ENCODE measurements at places on chromosomes 2 and 18.

- no peak for DNase-seq
These were observed 1.7 kb downstream of the MAPRE3 start for GRCh38 chr2:26971911-26972786.

GRCh38 chr18:55031576-55031975 lies 72.3 kb upstream of the CCDC68 start:
- DNase-seq, result peak; percentile 54

- DNase-seq, result peak; percentile 72
These were observed 129.5 kb upstream of the PELI1 start for GRCh38 chr2:64273524-64274398.

GRCh38 chr18:49677762-49678413 lies 116.0 kb downstream of the LIPG start:
- DNase-seq, result no peak
